ENCODE measurements at places on chromosomes 1 and 21. TPM values are rescaled to one million over a fixed set of nuclear protein-coding genes. Genes with fewer than 3 reads are reported as not detected.

The HCRTR1 gene
- not detected for total RNA-seq

The RAB4A gene
- 43.2 TPM for total RNA-seq

The IRF6 gene
- total RNA-seq = 1.4 TPM

The BEST4 gene
- 0.32 TPM for total RNA-seq

The CFHR5 gene
- total RNA-seq = 0.39 TPM

Data from cardiac muscle cell (in vitro differentiated cells and primary cell).